ENCODE measurements at places on chromosomes 13 and 19.

- DNase-seq: no peak
Measured at GRCh38 chr13:107545946-107546502, 669.3 kb downstream of the LIG4 start.

GRCh38 chr13:37510441-37510840 lies 88.1 kb downstream of the POSTN start:
- DNase-seq: no peak

GRCh38 chr13:31321457-31321856 lies 121.7 kb downstream of the B3GLCT start:
- DNase-seq: no peak

DNA sequence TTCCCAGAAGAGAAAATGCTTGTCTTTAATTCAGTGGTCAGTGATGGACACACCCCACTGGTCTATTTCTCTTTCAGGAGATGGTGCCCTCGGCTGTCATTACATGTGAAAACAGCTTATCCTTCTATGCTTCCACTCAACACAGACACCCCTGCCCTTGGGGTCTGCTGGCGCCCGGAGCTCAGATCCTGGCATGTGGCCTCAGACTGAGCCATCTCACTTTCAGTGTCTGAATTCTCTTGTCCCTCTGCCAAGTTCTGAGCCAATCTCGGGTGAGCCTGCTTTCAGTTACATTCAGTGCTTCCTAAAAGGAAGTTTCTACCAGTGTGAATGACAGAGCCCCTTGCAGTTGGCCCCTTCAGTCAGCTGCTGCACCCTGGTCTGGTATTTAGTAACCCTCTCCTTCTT lies 293.6 kb downstream of the DNAJC15 start:
- no peak for DNase-seq

- DNase-seq: no peak
Measured at GRCh38 chr19:47713046-47714021, at the start of gene EHD2. EHD2 (plus strand) TSS chr19:47713422; CDS start chr19:47716613, 3,191 bp downstream.
